Heart left ventricle (tissue), 16 donors: ENCODE measurements at places on chromosomes 13 and 19. TPM values are rescaled to one million over a fixed set of nuclear protein-coding genes. Genes with fewer than 3 reads are reported as not detected.

Gene ZNF701
- total RNA-seq: 8.3 TPM

Gene ZNF175
- 13.7 TPM for total RNA-seq

Gene CCDC9
- total RNA-seq: 14.4 TPM

Gene RNASEH2A
- 7.6 TPM for total RNA-seq

- DNase-seq: peak; percentile 87
These were observed 3.2 kb downstream of the MIDN start for GRCh38 chr19:1251330-1252220.

GRCh38 chr13:48775285-48775684, 121.6 kb downstream of the CYSLTR2 start:
- no peak for DNase-seq

DNA sequence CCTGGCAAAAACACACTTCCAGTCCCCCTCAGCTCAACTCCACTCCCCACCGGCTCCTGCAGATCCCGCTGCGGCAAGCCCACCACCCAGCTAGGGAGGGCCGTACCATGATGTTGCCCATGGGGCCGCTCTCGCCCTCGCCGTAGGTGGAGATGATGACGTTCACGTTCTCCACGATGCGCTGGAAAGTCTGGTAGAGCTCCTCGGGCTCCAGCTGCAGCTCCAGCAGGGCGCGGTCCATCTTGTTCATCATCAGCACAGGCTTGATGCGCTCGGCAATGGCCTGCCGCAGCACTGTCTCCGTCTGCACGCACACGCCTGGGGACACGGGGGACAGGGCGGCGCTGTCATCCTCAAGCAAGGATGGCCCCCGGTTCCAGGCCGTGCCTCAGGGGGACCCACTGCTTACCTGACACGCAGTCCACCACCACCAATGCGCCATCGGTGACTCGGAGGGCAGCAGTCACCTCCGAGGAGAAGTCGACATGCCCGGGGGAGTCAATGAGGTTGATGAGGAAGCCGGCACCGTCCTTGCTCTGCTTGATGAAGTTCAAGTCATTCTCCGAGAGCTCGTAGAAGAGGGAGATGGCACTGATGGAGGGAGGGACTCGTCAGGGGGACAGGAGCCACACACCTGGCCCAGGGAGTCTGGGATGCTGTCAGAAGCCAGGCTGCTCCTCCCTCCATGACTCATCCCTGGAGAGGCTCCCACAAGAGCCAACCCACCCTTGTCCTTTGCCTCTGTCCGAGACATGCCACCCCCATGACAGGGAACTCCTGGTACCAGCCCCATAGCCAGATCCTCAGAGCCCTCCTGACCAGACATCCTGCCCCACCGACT, 2.3 kb downstream of the EEF2 start:
- DNase-seq: peak; percentile 23

DNA sequence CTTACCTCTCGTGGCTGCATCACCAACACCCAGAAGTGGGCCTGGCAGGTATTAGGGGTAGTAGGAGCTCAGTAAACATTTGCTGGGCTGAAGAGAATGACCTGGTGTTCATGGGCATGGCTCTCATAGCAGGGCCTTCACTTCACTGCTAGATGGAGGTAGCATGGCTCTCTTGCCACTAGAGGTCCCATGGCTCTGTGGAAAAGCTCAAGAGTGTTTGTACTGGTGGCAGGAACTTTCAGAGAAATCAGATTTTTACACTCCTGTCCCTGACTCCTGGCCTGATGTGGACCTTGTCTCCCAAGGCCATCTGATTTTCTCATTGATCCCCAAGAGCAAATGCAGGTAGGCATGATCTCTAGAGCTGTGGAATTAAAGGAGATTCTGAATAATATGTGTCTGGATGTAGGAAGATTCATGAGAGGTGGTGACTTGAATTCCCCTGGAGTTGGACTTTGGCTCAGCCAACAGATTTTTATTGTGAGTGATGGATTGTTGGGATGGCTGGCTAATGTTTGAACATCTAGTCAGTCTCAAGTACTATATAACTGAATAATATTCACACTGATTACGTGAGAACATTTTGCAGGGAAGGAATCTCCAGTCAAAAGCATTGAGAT, 5.7 kb downstream of the ZNF574 start:
- DNase-seq: no peak

DNA sequence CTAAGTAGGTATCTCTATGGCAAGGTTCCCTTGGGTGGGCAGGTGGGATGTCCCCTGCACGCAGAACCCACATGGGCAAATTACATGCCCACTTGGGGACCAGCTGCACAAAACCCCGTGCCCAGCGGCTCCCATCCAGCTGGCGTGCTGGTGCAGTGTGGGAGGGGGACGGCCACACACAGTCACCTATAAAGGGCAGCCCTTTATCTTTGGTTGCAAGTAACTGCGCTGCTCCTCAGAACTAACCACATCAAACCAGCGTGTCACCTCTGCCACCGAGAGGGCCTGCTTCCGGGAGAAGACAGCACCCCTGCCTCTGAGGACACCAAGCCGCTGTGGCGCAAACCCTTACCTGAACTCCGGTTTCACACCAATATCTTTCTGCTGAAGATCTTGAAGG, 32.2 kb downstream of the ANKRD27 start:
- no peak for DNase-seq

DNA sequence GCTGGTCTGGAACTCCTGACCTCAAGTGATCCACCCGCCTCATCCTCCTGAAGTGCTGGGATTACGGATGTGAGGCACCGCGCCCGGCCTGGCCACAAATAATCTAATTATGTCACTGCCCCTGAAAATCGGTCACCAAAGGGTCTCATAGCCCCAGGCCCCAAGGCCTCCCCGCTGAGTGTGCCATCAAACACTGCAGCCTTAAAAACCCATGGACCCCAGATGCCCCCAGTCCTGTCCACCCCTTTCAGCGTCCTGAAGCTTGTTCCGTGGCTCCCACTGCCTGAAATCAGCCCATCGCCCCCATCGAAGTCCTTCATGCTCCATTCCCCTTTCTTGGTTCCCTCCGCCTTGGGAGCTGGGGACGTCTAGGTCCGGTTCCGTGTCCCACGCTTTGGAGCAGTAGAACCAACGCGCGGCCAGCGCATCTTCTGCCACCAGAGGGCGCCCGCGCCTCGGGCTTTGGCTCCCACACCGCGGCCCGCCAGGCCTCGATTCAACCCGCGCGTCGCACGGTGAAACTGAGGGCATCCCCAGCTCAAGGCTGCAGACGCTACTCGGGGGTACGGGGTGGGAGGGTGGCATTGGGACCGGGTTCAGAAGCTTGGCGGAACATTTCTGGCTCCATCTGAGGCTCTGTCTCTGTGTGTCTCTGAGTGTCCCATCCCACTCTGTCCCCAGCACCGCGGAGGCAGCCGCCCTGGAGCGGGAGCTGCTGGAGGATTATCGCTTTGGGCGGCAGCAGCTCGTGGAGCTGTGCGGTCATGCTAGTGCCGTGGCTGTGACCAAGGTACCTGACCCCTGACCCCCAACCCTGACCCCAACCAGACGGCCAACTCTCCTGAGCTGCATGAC, 3.5 kb downstream of the YJEFN3 start:
- peak; percentile 85 for DNase-seq

- no peak for DNase-seq
These were observed 46.6 kb upstream of the TM9SF2 start for GRCh38 chr13:99454518-99455183.

DNA sequence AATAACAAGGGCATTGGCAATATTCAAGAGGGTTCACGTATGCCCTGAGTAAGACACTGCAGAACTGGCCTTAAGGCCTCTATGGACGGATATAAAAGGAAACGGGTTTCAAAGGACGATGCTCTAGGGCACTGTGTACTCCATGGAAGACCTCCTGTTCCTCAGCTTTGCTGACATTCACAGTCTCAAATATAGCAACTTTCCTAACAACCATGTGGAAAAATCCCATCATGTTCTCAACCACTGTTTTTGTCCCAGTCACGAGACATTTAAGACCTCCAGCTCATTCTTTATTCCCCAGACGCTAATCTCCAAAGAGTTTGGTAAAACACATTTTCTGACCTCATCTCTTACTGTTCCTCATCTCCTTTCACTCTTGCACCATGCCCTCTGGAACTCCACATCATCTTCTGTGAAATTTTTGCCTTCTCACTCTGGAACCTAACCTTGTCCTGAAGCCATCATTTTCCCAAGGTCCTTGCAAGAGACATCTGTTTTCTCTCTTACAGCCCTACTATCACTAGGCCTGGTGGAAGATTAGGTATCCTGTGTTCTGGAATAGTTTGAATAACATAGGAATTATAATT, 37.6 kb downstream of the SPRY2 start:
- no peak for DNase-seq

GRCh38 chr13:76210262-76210661, 574.1 kb downstream of the LMO7 start:
- DNase-seq: no peak
